ENCODE measurements at places on chromosomes 6 and 20.

- no peak for DNase-seq
Measured at GRCh38 chr6:138638604-138639003, 135.0 kb upstream of the CCDC28A start.

GRCh38 chr20:32524829-32525501 is 60.2 kb downstream of the NOL4L start:
- no peak for DNase-seq

DNA sequence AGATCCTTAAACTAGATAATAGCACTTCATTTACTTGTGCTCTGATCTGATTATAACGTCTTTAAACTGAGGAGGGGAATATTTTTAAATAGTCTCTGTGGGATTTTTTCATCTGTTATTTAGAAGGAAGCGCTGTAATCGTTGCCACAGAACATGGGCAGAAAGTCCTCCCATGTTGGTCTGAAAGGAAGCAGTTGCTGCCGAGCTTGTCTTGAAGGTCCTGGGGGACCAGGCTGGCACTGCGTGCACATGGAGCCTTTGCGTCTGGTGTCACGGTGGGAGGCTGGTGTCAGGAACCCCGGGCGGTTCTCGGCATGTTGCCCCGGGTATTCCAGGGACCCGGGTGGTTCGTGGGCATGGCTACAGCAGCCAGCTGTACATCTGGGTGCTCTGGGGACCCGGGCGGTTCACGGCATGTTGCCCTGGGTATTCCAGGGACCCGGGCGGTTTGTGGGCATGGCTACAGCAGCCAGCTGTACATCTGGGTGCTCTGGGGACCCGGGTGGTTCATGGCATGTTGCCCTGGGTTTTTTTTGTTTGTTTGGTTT is 11.5 kb downstream of the TPD52L2 start:
- DNase-seq: no peak

DNA sequence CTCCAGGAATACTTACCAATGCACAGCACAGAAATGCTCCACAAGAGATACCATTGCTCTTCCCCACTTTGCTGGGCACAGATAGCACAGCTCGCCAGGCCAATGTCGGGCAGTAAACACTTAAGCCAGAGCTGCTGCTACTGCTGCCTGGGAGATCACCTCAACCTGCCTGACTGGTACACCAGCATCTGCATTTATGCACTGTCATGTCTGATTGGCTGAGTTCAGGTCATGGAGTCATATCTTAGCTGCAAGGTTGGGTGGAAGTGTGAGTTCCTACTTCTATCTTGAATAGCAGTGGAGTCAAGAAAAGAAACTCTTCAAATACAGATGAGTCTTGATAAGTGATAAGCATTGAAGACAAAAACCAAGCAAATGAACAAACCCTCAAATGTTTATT is 10.9 kb upstream of the ADGRF4 start:
- no peak for DNase-seq

All from activated naive CD4-positive, alpha-beta T cell (primary cell).